SJCRH30 (cell line): ENCODE measurements at places on chromosomes 13 and 19. TPM values are rescaled to one million over a fixed set of nuclear protein-coding genes. Genes with fewer than 3 reads are reported as not detected.

LILRA1 gene
- total RNA-seq = not detected in 2 replicates

TSKS gene
- total RNA-seq = not detected in 2 replicates

MBD3L2 gene
- not detected in 2 replicates for total RNA-seq

PLIN4 gene
- 0.16 and 0.18 TPM in 2 replicates for total RNA-seq

RFPL4AL1 gene
- total RNA-seq = 0.61 and 1.1 TPM in 2 replicates

PVR gene
- 42.2 and 45.4 TPM in 2 replicates for total RNA-seq

GAPDHS gene
- not detected in 2 replicates for total RNA-seq

IL4I1 gene
- not detected in 2 replicates for total RNA-seq

ZNF556 gene
- 18.4 and 21.3 TPM in 2 replicates for total RNA-seq

ALOX5AP gene
- total RNA-seq = 0.73 and 0.76 TPM in 2 replicates

PROZ gene
- total RNA-seq = not detected in 2 replicates

HSH2D gene
- 0.23 and 0.42 TPM in 2 replicates for total RNA-seq

ZNF132 gene
- total RNA-seq = not detected in 2 replicates

RNF225 gene
- total RNA-seq = 0.20 and 0.38 TPM in 2 replicates

ZNF730 gene
- total RNA-seq = 19.6 and 24.9 TPM in 2 replicates
